Brain pericyte (primary cell): ENCODE measurements at places on chromosomes 4 and X.

GRCh38 chrX:33840176-33840575 lies 291.9 kb downstream of the FAM47A start:
- DNase-seq, result no peak

DNA sequence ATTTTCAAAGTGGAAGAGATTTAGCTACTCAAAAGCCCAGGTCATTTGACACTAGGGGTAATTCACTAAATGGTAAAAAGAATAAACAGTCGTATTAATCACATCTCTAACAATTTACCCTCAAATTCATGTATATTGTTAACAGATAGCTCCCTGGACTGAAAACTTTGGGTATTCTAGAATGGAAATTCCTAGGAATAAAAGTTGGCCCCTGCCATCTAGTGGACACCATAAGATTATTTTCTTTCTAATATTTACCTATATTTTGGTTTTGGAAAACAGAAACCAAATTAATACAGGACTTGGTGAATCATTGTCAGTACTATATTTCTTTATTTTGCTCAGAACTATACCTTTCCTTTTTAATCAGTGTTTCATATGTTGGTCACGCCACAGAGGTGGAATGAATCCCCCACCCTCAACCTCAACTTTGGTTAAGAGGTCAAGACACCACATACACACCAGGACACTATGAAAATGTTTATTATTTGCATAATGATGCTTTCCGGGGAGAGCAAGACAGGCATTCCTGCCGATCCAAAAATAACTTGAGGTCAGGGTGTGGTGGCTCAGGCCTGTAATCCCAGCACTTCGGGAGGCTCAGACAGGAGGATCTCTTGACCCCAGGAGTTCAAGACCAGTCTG lies 96.2 kb upstream of the APOOL start:
- DNase-seq, result no peak

GRCh38 chrX:123223859-123224258 lies 39.8 kb downstream of the GRIA3 start:
- DNase-seq, result no peak

- no peak for DNase-seq
Observed at GRCh38 chr4:100366213-100366612, 151.6 kb downstream of the EMCN start.

- no peak for DNase-seq
Observed at GRCh38 chr4:180799798-180800197, 1443.4 kb upstream of the TENM3 start.

- no peak for DNase-seq
Observed at GRCh38 chr4:143351774-143352451, 15.2 kb downstream of the GAB1 start.

GRCh38 chr4:72971572-72971971 lies 97.9 kb downstream of the COX18 start:
- DNase-seq, result no peak

- DNase-seq, result no peak
Observed at GRCh38 chr4:172865531-172866127, 303.0 kb upstream of the GALNT7 start.

DNA sequence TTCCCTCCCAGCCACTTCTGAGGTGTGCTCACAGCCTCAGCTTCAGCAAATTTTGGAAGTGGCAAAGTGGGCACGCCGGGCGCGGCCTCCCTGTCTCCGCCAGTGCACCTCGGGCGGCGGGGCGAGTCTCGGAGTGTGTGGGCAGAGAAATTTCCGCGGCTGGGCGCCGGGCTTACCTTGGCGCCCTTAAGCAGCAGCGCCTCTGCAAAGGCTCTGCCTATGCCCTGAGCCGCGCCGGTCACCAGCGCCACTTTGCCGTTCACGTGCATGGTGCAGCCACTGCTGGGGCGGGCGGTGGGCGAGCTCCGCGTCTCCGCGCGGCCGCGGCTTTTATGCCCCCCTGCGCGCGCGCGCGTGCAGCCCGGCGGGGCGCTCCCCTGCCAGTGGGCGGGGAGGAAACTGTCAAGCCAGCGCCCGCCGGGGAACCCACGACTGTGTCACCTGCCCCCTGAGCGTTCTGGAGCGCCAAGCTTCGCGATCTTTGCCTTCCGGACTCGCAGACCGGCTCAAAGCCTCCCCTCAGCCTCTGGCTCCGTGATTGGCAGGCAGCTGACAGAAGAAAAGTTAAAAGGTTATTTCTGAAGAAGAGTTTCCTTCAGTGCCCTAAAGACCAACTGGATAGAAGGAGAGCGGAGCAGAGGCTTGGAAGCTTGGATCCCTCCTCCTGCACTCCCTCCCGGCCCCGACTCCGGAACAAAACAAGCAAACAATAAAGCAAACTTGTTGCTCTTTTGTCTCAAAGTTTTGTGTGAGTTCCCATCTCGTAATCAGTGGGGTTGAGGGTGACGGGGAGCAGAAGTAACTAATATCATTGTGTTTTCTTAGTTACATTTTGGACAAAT lies at the start of gene HPGD:
Gene HPGD (minus strand): TSS at position 306 of the 842 bp plus-strand sequence. CDS start 37 bp downstream, at position 269.
- DNase-seq, result no peak

DNA sequence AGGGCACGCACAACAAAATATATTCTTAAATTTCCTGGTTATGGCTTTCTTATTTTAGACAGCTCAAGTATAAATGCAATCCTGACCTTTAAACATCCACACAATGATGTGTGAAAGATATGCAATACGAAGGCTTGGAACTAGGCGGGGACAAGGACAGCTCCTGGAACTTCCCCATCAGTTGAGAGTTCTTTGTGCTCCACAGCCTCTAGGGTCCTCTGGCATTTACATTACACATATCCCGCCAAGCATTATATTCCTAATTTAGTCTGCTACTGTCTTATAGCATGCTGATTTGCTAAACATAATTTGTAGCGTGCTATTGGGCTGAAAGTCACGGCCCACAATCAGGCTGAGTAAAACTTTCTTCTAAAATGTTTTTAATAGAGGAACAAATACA lies 74.4 kb downstream of the FTHL17 start:
- DNase-seq, result no peak

DNA sequence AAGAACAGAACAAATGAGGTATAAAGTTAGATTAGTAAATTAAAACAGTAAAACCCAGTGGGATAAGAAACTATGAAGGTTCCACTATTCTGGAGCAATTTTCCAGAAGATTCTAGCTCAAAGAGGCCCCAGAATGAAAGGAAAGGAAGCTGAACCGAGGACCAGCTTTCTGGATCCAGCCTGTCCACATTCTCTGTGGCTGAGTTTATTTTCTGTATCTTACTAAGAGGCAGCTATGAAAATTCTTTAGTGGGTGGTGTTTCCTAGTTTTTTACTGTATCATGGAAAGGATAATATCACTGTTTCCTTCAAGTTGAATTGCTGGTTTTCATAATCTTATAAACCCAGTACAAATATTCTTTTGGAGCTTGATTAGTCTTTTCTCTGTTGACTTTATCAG lies 11.8 kb downstream of the DAPP1 start:
- no peak for DNase-seq

DNA sequence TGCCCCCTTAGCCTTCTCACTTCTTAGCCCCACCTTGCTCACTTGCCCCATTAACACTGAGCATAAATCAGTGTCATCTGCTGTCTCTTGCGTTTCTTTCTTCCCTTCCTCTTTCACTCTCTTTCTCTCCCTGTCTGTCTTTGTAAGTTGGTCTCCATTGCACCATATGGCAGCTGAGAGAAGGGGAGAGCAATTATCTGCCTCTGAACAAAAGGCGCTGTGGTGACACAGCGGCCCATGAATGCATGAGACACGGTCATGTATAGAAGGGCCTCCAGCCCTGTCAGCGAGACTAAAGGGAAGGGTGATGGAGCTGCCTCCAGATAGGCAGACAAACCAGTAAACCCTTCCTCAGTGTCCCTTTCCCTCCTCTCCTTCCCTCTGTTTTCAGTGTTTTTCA lies 88.8 kb upstream of the PCDH18 start:
- DNase-seq, result no peak

DNA sequence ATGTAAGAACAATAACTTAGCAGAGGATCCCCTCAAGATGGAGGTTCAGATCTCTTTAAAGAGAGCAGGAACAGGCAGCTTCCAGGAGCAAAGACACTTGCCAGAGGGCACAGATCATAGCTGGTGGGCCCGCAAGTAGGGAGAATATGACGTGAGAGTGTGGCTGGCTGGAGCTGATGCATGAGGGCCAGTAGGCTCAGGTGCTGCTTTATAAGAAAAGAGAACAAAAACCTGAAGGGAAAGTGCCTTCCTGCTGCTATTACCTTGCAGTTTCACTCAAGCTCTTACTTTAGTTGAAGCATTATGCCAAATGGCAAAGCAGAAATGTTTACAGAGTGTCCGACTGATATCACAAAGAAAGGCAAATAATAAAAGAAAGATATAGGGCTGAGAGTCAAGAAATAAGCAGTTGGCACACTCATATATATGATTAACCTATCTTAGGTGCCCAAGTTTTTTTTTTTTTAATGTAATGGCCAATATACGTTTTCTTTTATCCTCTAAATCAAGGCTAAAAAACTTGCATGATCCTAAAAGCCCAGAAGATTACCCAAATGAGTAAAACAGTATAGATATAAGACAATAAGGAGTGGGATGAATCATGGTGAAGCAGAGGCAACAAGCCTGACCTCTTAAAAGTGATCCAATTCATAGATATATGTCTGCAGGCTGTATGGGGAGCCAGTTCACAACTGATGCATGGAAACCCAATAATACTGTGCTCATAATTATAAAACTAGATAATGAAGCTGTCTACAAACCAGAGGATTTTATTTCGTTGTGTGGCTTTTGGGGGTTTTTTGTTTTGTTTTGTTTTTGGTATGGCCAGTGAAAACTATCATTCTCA lies 12.6 kb downstream of the NR0B1 start:
- DNase-seq, result no peak

GRCh38 chr4:169070071-169070894 lies 60.2 kb upstream of the CBR4 start:
- DNase-seq, result no peak

- no peak for DNase-seq
Observed at GRCh38 chr4:109005523-109005922, 242.7 kb upstream of the ETNPPL start.

- no peak for DNase-seq
Observed at GRCh38 chr4:52982255-52982945, 120.3 kb downstream of the RASL11B start.

- DNase-seq, result no peak
Observed at GRCh38 chr4:7156761-7157488, 35.4 kb upstream of the SORCS2 start.

DNA sequence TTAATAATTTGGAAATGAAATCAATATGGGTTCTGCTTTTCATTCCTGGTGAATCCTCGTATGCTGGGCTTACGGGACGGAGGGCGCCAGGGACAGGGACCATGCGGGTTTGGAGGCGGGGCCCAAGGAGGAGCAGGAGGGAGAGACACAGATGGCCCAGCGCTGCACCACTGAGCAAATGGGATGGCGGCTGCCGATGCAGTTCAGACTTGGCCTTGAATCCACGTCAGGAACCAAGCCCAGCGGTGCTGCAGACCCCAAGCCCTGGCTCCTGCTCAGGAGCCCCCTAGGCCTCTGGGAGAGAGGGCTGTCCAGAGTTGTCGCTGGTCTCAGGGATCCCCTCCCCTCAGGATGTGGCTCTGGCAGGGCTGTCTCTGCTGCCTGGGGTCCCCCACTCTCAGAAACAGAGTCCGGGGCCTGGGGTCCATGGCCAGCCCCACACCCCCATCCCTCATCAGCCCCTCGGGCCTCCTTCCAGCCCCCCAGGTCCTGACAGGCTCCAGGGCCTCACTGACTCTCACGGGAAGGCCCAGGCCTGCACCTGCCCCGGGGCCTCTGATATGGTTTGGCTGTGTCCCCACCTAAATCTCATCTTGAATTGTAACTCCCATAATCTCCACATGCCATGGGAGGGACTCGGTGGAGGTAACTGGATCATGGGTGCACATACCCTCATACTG lies 75.2 kb downstream of the FAM53A start:
- DNase-seq, result no peak

DNA sequence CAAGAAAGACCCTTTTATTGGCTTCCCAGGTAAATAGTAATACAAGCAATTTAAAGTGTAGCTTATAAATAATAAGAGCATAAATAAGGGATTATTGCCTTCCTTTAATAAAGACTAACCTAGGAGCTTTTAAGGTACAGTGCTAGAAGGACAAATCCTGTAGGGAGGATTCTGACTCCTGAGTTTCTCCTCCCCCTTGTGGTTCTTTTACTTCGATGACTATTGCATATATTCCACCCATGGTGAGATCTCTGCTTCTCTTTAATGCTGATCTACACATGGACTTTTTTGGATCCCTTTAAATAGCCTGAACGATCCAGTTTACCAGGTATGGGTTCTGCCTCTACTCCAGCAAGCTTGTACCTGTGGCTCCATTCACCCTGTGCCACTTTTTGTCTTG lies 2.5 kb downstream of the GALNT7 start:
- no peak for DNase-seq

DNA sequence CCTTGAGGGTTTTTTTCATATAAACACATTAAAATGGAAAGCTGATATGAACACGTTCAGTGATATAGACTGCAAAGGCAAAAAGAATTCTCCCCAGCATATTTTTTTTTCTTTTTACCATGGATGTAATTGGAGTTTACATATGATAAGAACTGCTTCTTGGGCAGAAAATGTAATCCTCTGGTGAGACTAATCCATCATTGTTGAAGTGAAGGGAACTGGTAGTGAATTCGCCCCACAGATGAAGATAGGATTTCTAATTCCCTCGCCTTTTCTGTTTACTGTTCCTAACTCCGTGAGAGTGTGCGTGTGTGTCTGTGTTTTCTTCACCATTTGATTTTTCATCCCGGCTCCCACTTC lies 88.9 kb downstream of the GPR143 start:
- DNase-seq, result no peak

DNA sequence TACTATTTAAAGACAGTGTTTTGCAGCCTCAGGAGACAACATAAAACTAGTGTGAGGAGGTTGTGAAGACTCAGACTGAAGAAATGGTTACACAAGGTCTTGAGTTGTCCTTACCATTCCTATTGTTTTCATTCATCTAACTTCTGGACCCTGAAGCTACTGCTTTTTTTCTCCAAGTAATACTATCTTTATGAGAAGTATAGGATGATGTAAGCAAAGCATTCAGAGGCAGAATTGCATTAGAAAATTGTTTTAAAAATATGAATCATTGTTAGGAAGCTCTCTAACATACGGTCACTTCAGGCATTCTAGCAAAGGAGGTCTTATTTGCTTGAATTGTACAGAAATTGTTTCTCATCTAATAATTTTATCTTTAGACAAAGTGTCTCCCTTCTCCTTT lies 357.8 kb downstream of the TLL1 start:
- no peak for DNase-seq

- DNase-seq, result no peak
Observed at GRCh38 chr4:85393201-85393600, 81.7 kb upstream of the ARHGAP24 start.

GRCh38 chr4:185915817-185916216 lies 103.8 kb upstream of the SORBS2 start:
- DNase-seq, result no peak

DNA sequence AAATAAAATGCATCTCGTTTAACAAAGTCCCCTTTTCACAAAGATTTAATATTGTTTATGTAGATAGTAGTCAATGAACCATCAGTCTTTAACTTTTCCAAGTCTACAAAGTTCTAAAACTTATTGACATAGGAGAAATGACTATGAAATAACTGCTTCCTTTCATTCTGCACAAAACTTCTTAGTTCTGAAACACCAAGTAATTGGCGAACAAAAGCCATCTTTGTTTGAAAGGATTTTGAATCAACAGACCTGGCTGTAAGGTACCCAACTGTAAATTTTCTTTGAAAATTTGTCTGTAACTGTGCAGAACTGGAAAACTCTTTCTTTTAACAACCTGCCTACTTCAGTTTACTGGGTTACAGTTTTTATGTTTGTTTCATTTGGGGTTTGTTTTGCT lies 25.9 kb downstream of the LEF1 start:
- no peak for DNase-seq
